Type B pancreatic cell (in vitro differentiated cells): ENCODE measurements at places on chromosomes 11 and 22.

DNA sequence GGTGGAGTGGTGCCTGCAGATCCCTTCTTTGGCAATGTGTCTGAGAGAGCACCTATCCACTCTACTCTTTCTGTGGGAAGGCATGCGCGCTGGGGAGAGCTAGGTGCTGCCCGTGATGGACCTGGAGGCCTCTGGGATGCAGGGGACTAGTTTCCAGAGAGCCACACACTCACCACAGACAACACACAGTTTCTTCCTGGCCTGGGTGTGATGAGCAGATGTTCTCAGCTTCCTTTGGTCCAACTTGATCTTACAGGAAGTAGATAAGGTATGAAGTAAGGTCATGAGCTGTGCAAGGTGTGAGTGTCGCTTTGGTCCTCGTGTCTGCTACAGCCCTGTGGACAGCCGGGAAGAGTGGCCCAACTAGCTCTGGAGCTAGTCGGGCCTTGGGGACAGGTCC lies 27.3 kb upstream of the SUSD2 start:
- DNase-seq, result no peak

DNA sequence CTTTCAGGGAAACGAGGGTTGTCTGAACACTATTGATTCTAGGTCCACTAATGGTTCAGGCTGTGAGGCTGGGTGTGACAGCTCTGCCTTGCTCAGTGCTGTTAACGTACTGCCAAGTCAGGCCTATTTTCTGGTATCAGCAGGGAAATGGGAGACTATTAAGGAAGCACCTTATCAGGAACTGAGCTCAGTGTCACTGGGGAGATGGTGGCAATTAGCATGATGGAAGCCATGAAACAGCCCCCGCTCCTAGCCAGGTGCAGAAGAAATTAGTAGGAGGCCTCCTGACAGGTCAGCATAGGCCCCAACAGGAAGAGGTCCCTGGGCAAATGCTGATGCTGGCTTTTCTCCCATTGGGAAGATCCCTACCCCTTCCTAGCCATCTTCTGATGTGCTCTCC lies 42.6 kb upstream of the LMO2 start:
- no peak for DNase-seq

- DNase-seq, result no peak
Observed at GRCh38 chr11:123585706-123586105, 68.7 kb downstream of the SCN3B start.

DNA sequence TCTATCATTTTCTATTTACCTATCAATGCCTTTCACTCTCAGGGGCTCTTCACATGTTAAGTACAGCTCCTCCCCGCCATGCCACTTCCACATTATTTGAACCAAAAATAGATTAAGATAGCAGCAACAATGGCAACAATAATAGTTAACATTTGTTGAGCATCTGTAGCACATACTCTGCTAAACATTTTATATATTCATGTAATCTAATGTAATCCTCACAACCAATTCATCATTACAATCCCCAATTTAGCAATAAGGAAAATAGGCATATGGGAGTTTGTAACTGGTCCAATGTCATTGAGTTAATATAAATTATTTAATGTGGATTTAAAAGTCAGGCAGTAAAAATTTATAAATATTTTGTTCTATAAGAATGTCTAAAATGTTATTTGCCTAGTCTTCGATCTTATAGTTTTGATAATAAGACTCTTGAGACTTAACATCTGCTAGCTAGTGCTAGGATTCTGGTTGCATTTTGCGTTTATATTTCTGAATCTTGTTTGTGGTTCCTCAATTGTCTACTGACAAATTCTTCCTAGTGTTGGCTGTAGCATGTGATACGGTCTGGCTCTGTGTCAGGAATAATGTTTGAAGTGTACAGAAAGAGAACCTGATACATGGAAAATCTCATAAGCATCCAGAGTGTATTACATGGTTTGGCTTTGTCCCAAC lies 621.5 kb upstream of the LUZP2 start:
- DNase-seq, result no peak

DNA sequence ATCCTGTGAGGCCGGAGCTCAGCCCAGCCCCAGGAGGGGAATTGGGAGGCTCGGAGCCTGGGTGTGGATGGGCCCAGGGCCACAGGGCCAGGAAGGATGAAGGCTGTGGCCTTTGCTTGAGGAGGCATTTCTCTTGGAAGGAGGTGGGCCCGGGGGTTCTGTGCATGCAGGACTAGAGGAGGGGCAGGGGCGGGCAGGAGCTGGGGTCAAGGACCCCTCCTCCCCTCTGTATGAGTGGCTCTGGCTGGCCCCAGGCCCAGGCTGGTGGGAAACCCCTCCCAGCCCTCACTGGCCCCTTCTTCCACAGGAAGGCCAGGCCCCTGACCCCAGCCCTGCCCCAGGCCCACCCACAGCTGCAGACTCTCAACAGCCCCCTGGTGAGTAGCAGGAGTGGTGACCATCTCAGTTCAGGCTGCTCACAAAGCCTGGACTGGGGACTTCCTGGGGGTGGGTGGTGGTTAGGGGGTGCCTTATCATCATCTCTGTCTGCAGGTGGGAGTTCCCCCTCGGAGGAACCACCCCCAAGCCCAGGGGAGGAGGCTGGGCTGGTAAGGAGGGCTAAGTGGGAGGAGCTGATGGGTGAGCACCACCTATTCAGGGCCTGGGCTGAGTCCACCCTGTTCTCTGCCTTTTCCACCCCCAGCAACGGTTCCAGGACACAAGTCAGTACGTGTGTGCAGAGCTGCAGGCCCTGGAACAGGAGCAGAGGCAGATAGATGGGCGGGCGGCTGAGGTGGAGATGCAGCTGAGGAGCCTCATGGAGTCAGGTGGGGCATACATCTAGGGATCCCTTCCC lies 6.0 kb downstream of the KCNK7 start:
- no peak for DNase-seq

DNA sequence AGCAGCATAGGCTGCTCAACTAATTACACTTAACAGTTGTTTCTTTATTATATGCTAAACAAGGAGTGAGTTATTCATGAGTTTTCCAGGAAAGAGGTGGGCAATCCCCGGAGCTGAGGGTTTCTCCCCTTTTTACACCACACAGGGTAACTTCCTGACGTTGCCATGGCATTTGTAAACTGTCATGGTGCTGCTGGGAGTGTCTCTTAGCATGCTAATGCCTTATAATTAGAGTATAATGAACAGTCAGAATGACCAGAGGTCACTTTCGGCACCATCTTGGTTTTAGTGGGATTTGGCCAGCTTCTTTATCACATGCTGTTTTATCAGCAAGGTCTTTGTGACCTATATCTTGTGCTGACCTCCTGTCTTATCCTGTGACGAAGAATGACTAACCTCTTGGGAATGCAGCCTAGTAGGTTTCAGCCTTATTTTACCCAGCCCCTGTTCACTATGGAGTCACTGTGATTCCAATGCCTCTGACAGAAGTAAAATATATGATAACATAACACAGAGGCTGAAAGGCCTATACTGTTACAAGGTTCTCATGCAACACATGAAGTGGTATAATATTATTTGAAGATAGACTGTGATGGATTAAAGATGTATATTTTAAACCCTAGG lies 41.3 kb upstream of the RDX start:
- DNase-seq, result no peak

DNA sequence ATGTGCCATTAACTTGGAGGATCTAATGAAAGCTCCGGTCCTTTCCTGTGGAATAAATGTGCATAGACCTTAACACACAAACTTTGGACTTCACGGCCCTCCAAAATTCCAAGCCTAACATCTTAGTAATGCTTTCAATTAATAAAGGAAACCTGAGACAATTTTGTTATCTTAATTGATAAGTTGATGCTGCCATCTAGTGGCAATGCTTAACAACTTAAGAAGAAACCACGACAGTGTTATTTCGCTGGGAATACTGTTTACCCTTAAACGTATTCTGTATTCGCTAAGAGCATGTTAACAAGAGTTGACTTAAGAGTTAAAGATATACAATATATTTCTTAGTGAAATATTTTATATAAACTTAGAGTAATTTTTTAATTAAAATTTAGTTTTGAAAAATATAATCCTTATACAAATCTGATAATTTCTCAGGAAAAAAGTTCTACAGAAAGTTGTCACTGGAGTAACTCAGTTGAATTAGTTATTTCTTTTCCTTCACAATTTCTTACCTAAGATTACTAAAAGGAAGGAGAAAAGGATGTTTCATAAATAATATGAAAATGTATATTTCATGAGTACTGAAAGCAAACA lies 35.0 kb upstream of the OR9G4 start:
- DNase-seq, result no peak

DNA sequence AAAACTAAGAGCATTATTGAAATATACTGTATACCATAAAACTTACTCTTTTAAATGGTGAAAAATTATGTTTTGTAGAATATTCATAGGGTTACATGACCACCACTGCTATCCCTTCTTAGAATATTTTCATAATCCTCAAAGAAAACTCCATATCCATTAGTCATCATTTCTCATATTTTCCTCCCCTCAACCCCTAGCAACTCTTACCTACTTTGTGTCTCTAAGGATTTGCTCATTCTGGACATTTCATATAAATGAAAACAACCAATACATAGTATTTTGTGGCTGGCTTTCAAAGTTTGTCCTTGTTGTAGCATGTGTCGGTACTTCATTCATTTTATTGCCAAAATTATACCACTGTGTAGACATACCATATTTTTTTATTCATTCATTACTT lies 863.8 kb downstream of the KCNA4 start:
- DNase-seq, result no peak

DNA sequence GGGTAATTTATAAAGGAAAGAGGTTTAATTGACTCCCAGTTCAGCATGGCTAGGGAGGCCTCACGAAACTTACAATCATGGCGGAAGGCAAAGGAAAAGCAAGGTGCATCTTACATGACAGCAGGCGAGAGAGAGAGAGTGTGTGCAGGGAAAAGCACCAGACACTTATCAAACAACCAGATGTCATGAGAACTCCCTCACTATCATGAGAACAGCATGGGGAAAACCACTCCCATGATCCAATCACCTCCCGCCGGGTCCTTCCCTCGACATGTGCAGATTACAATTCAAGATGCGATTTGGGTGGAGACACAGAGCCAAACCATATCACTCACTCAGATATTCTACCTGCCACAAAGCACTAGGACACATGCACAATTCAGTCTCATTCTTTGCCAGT lies 48.1 kb upstream of the HMGXB4 start:
- no peak for DNase-seq

GRCh38 chr11:115263799-115264656 lies 240.2 kb downstream of the CADM1 start:
- no peak for DNase-seq

GRCh38 chr11:99432677-99433076 lies 411.9 kb downstream of the CNTN5 start:
- DNase-seq, result no peak

GRCh38 chr22:42977569-42977968 lies 37.4 kb downstream of the PACSIN2 start:
- no peak for DNase-seq

DNA sequence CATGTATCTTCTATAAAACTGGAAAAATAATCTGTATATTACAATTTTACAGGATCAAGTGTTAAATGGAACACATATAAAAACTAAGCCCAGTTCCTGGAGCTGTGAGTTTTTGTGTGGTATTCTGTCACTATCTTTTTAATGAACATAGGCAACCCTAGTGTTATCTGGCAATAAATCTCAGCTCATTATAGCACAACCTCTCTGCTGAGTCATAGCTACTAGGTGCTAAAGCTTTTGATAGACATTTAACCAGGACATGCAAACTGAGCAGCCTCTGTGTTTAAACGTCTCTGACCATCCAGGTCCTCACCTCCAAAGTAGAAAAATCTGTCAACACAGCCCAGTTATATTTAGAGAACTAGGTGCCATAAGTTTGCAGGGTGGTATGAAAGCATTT lies 91.0 kb upstream of the CARD18 start:
- no peak for DNase-seq

DNA sequence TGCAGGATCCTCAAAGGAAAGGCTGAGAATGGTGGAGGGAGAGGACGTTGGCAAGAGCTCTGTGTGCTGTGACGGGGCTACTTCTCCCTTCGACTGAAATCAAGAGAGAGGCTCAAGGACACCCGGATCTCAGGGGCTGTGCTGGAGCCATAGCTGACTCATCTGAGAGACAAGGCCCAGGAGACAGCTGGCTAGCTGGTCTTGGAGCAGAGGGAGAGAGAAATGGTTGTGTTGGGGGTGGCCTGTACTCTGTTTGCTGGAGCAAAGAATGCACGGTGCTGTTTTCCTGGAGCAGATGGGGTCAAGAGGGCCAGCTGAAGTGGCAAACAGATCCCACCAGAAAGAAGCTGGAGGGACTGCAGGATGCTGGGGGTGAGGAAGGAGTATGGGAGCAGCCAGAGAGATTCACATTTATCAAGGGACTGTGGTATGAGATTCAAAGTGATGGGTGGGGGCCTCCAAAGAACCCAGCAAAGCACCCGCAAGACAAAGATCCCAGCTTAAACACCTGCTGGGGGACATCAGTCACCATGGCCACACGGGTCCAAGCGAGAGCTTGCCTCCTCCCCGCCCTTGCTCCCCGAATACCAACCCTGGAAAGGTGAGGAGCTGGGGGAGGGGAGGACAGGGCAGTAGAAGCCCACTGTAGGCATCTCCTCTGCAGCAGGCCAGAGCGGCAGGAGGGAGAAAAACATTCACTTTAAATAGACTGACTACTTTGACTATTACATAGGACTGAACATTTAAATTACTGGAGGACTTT lies 40.8 kb downstream of the MAP6 start:
- DNase-seq, result no peak

DNA sequence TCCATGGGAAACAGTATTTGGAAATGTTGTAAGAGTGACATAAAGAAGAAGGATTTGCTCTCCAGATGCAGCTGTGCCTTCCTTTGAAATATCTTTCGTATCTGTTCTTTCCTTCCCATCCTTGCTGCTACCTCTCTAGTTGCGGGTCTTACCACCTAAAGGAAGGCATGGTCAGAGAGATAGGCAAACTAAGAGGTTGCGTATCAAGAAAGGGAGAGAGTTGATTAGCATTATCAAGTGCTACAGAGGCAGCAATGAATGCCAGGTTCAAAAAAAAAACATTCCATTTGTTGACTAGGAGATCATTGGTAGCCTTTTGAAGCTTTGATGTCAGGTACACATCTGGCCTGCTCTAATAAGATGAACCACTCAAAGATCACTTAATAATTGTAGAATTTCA lies 4.6 kb downstream of the GTPBP1 start:
- DNase-seq, result no peak

- DNase-seq, result no peak
Observed at GRCh38 chr22:48331691-48332220, 1495.9 kb downstream of the BRD1 start.

DNA sequence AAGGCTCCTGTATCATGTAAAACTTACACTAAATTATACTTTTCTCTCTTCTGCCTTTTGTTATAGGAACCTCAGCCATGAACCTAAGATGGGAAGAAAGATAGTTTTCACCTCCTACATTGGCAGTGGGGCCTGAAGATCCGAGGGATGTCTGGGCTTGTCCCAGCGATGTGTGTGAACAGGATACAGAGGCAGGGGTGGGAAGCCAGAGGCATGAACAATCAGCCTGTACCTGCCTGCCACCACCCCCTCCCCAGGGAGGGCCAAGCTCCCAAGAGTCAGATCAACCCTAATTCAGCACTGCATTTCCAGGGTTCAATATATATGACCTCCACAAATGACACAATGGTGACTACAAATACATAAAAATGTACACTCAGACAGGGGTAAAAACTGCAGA lies 9.4 kb downstream of the KIAA0930 start:
- no peak for DNase-seq

- DNase-seq, result no peak
Observed at GRCh38 chr11:64809781-64810241, 540 bp downstream of the MEN1 start.
